NCI-H2081 treated with DMSO at 0.1 percent for 48 hours (cell line): ENCODE measurements at places on chromosomes 12 and 14.

DNA sequence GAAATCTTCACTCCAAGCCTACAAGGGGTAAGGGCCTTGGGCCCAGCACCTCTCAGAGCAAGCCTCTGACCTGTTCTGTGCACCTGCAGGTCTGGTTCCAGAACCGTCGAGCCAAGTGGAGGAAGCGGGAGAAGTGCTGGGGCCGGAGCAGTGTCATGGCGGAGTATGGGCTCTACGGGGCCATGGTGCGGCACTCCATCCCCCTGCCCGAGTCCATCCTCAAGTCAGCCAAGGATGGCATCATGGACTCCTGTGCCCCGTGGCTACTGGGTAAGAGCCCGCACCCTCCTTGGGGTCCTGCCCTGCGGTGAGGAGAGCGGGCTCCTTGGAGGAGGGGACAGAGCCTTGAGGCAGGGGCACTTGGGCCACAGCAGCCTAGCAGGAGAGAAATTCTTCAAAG, 20.3 kb downstream of the VSX2 start:
- DNase-seq: no peak

GRCh38 chr14:104392396-104393198, 187.0 kb upstream of the C14orf180 start:
- DNase-seq: no peak

DNA sequence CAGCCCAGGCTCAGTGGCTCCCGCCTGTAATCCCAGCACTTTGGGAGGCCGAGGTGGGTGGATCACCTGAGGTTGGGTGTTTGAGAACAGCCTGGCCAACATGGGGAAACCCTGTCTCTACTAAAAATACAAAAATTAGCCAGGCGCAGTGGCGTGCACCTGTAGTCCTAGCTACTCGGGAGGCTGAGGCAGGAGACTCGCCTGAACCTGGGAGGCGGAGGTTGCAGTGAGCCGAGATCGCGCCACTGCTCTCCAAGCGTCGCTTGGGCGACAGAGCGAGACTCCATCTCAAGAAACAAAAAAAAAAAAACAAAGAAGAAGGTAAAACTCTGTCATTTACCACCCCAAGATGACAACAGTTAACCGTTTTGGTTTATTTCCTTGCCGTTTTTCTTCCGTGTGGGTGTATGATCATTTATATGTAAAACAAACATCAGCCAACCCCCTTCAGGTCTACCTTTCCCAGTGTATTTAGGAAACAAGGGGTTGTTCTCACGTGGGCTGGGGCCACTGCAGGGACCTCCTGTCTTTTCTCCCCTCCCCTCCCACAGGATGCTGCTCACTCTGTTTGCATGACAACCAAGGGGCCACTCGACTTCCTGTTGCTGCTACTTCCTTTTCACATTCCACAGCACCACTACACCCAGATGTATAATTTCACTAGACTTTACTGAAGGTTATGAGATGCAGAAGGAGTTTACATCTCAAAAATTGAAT, 13.6 kb downstream of the TTC9 start:
- DNase-seq: no peak

GRCh38 chr14:102499401-102500157, 10.0 kb downstream of the ANKRD9 start:
- no peak for DNase-seq

DNA sequence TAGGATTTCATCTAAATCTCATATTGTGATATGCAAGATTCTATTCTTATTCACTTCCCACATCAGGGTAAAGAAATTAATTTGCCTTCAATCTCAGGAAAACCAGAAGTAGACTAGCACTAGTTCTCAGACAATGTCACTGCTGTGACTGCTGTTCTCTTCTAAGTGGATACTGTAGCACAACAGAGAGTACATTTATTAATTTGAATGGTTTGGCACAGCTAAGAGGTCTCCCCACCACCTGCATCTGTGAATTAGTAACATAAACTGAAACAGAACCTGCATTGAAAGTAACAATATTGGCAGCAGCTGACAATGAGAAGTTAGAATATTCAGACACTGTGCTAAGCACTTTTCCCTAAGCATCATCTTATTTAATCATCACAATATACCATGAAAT, 253.1 kb downstream of the PDZRN4 start:
- no peak for DNase-seq

GRCh38 chr12:114302117-114302516, 103.8 kb downstream of the TBX5 start:
- no peak for DNase-seq

DNA sequence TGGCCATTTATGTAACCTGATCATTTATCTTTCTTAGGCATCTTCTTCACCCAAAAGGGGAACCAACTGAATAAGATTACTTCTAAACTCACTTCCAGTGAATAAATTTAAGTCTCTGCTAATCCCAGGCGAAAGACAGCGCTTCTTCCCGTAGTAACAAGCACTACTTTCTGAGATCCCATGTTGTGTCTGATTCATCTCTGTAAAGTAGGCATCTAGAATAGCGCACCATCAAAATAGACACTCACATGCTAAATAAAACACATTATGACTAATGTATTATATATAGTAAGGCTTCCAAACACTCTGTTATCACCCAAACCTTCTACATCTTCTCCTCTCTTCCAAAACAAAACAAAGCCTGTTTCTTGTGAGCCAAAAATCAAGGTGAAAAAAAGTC, 15.1 kb downstream of the GTF2A1 start:
- no peak for DNase-seq

DNA sequence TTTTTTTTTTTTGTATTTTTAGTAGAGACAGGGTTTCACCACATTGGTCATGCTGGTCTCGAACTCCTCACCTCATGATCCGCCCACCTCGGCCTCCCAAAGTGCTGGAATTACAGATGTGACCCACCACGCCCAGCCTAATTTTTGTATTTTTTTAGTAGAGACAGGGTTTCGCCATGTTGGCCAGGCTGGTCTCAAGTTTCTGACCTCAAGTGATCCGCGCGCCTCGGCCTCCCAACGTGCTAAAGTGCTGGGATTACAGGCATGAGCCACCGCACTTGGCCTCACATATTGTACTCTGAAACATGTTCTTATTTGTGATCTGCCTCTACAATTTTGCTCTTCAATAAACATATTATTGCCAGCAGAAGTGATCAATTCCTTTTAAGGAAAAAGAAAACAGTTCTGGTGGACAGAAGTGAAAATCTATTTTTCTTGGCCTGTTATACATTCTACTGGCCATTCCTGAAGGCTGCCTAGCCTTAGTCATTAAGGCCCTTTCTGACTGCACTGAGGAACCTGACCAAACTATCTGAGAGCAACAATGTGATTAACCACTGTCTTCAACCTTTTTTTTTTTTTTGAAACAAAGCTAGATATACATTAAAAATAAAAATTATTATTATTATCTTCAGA, 36.1 kb downstream of the SNX6 start:
- DNase-seq: no peak

- no peak for DNase-seq
Observed at GRCh38 chr14:81480741-81481140, 52.9 kb downstream of the SEL1L start.

DNA sequence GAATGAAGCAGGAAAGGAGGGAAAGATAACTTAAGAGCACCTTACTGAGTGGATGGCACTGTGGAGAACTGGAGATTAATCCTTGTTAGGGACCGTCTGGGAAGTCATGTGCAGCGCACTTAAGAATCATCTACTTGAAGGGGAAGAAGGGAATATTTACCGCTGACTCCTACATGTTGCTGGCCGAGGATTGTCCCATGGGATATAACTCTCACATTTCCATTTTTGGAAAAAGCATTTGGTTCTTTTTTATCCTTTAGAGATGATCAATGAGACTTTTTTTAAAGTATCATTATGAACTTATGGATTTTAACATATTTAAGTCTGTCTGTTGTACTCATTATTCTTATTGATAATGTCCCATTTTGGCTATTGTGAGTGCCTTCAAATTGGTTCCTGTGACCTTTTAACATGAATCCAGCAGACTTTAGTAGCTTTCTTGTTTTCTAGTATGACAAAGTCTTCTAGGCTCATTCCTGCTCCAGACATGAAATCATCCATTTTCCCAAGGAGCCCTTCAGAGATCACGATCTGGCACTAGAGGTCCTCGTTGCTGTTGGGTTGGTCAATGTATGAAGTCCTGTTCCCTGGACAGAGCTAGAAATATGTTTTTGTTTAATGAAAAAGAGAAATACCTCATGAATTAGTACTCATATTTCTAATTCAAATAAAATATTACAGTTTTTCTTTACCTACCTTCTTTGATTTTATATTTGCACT, 20.2 kb upstream of the FAM234B start:
- DNase-seq: no peak

- peak; percentile 25 for DNase-seq
Observed at GRCh38 chr12:3520168-3520567, 29.2 kb downstream of the PRMT8 start.

DNA sequence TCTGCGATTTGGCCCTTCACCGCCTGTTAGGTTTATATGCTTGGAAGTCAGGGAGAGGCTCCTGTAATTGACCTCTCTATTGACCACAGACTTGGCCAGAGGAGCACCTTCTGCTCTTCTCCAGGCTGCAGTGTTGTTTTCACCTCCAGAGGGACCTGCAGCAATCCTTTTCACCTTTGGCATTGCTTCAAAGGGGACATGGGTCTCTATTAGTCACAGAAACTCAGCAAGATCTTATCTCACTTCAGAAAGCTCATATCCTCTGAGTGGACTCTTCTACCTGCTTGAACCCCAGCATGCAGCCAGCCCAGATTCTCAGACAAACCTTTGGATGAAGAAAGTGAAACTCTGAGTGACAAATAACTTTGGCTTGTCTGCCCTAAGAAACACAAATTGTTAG, 339.3 kb downstream of the NRXN3 start:
- no peak for DNase-seq

DNA sequence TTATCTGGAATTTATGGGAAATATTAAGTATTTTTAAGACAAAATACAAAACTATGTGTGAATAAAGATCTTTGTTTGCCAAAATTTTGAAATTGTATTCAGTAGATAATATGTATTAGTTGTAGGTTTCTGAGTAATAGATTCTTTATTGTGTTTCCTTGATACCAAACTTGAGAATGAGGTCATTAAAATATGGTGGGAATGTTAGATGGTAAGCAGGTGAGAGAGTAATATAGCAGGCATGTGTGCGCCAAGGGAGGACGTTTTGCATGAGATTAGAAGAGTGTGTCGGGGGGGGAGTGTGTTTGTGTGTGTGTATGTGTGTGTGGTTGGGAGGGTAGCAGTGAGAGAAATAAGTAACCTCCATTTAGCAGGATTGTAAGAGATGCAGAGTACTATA, 376.5 kb downstream of the NPAS3 start:
- DNase-seq: no peak

- no peak for DNase-seq
Observed at GRCh38 chr12:13318231-13319015, 121.9 kb downstream of the EMP1 start.

GRCh38 chr14:36976571-36977023, 195.8 kb downstream of the SLC25A21 start:
- no peak for DNase-seq

DNA sequence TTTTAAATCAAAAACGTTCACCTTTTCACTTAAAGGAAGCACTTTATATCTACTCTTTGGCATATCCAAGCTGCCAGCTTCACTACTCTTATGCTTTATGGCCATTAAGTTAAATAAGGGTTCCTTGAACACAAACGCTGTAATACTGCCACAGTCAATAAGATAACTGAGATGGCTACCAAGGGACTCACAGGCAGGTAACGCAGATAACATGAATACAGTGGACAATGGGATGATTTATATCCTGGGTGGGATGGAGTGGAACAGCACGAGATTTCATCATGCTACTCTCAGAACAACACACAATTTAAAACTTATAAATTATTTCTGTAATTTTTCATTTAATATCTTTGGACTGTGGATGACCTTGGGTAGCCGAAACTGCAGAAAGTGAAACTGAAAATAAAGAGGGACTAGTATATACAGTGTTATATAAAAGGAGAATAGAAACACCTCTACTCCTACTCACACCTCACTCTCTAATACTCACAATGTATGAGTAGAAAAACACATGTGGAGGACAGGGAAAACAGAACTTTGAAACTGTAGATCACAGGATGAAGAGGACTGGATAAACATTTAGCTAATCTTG, 367.3 kb downstream of the C12orf50 start:
- no peak for DNase-seq

DNA sequence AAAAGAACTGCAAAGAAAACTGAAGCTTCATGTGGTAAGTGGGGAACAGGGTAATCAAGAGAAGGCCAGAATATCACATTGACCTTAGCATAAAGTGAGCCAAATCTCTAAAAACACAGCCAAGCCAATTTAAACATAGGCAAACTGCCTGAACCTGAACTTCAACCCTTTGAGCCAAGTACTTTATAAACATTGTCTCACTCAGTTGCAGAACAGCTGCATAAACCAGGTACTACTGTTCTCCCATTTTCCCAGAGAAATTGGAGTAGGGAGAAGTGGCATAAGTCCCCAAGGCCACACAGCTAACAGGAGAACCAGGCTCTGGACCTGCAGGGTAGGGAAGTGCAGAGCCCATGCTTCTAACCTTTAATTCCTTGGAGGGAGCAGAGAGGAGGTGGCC, 30.4 kb upstream of the FKBP4 start:
- DNase-seq: no peak

DNA sequence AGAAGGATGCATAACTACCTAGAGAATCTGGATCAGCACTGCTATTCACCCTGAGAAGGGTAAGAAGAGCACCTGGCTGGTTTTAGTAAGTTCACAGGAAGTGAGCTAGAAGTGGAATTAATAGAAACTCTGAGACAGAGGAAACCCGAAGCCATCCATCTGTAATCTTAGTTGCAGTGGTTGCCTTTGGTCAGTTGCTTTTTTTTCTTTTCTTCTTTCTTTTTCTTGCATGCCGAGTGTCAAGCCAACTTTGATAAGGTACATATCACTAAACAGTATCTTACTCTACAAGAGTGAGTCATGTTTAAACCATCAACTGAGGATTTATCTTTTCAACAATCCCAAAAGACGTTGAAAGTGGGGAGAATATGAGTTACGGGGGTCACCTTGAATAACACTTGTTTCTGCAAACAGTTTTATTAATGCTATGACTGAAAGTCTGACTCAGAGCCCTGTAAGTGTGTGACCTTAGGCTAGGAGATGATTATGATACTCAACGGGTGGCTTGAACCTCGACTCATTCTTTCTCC, 26.7 kb downstream of the C12orf75 start:
- DNase-seq: no peak

GRCh38 chr12:65232476-65233077, 45.9 kb upstream of the MSRB3 start:
- no peak for DNase-seq
